ENCODE measurements at places on chromosomes 1 and 21.

GRCh38 chr1:30024411-30025195 lies 698.8 kb downstream of the MATN1 start:
- DNase-seq, result no peak

DNA sequence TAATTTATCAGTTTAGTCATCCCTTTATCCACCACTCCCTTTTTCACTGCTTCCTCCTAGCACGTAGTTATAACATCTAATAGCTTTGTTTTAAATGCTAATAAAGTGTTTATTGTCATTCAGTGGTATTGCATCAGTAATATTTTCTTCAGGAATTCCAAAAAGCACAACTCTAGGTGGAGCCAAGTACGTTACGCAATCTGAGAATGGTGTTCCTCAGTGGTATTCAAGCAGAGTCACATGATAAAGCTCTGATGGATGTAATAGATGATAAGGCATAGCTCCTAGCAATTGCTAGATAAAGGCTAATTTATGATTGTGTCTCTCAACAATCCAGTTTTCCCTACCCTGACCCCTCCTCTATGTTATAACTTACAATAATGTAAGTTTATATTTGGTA lies 494.6 kb upstream of the ADGRL4 start:
- no peak for DNase-seq

GRCh38 chr1:66395202-66396061 lies 138.5 kb upstream of the SGIP1 start:
- DNase-seq, result no peak

DNA sequence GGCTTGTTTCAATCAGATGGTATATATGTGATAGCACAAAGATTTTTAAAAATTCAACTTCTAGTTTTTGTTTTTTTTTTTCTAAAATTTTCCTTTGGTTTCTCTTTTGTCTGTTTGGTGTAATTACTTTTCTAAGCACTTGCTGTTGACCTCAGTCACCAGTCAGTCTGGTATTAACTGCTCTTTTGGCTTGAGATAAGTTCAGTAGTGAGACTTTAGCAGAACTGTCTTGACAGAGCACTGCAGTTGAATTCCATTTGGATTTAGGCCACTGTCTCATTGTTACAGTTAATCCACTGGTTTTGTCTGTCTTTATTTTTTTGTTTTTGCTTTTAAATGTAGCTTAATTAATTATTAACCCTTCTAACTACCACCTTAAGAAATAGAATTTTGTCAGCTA lies 36.2 kb downstream of the OSBPL9 start:
- DNase-seq, result no peak

DNA sequence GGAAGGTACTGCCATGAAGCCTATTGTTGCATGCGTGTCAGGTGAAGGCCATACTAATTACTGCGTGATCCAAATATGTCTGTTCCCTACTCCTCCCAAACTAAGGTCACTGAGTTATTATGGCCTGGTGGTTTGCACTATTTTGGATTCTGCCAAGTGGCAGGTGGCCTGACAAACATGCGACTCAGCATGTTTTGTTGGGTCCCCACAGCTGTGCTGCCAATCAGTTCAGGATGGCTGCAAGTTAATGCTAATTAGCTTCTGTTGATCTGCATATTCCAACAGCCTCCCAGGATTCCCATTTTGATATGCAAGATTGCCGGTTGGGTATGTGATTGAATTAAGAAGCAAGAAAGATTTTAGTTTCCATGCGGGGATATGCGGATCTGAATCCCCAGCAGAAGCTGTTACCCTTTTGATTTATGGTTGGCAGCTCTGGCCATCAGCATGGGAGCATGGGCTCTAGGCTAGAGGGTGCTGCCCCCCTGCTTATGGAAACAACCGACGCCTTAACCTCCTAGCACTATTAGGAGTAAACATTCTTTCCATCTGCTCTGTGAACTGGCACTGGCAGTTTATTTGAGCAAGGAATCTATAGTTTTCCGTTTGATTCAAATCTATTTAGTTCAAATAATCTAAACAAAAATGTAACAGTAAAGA lies 429.8 kb upstream of the C1orf87 start:
- peak; percentile 53 for DNase-seq

DNA sequence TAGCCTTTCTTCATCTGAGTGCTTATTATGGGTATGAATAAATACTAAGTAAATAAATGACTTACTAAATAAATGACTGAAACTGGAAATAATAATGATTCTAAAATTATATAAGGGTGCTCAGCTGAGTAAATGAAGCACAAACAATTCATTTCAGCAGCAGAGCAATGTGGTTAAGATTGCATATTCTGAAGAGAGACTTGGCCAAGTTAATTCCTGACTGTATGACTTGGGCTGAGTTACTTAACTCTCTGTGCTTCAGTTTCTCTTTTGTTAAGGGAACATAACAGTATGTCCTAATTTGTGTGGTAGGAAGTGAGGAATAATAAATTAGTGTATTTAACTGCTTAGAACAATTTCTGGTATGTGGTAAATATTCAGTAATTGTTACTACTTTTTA lies 19.1 kb downstream of the AGL start:
- DNase-seq, result no peak

GRCh38 chr1:34681480-34682451 lies 73.1 kb upstream of the GJB5 start:
- DNase-seq, result peak; percentile 54

Measured in NCI-H446 (cell line).